H1 (cell line): ENCODE measurements at places on chromosomes 7 and 10.

DNA sequence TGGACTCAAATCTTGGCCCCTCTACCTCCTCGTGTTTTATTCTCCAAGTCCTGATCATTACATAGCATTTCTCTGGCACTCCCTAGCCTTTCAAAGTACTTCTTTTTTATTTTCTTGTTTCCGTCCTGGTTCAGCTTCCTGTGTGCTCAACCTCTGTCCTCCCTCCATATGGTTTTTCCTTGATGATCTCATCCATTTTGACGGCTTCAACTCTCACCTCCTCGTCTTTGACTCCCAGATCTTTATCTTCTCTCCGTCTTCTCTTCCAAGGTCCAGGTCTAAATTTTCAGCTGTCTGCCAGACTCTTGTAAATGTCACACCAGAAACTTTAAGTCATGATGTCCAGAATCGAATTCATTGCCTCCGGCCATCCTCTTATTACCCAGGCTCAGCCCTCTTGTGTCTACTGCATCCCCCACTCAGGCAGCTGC is 23.3 kb upstream of the GFRA1 start:
- no peaks in the 10 kb centered on the region for H3K36me3 ChIP-seq
- H3K4me1 ChIP-seq = no peaks in the 10 kb centered on the region
- H3K27ac ChIP-seq = no peak overlapping the region
- no peak overlapping the region for H3K4me3 ChIP-seq
- H3K27me3 ChIP-seq = no peaks in the 10 kb centered on the region
- no peak for DNase-seq

- no peaks in the 10 kb centered on the region for H3K27me3 ChIP-seq
- H3K4me3 ChIP-seq = no peak overlapping the region
- no peaks in the 10 kb centered on the region for H3K36me3 ChIP-seq
- no peak overlapping the region for H3K27ac ChIP-seq
- no peaks in the 10 kb centered on the region for H3K4me1 ChIP-seq
- DNase-seq = no peak
These were observed 2.5 kb downstream of the P4HA1 start for GRCh38 chr10:73093922-73094850.

DNA sequence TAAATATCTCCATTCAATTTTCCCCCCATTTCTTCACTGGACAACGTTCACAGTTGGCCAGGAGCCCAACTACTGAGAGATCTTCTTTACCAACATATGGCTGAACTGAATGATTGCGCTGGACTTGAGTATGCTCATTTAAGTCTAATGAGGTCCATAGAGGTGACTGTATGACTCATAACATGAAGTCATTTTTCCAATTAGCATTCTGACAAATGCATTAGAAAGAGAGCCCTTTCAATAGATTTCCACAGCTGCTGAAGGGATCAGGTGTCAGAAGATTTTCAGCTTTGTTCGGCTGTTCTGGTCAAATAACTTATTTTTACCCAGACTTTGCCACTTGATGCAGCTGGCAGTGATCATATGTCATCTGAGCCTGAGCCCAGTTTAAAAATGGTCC is 438.0 kb downstream of the ETV1 start:
- no peak for DNase-seq
- H3K27ac ChIP-seq = no peak overlapping the region
- no peaks in the 10 kb centered on the region for H3K36me3 ChIP-seq
- no peak overlapping the region for H3K4me3 ChIP-seq
- H3K27me3 ChIP-seq = no peaks in the 10 kb centered on the region

GRCh38 chr7:130488392-130489139 is 3.3 kb upstream of the MEST start:
- H3K27ac ChIP-seq = no peak overlapping the region
- no peaks in the 10 kb centered on the region for H3K27me3 ChIP-seq
- H3K36me3 ChIP-seq = no peaks in the 10 kb centered on the region

GRCh38 chr7:14937581-14937980 is 35.0 kb upstream of the DGKB start:
- no peak for DNase-seq
- H3K4me1 ChIP-seq = no peaks in the 10 kb centered on the region
- H3K36me3 ChIP-seq = no peaks in the 10 kb centered on the region
- no peak overlapping the region for H3K4me3 ChIP-seq
- H3K27ac ChIP-seq = no peak overlapping the region

GRCh38 chr10:48523820-48524758 is 80.8 kb downstream of the ARHGAP22 start:
- no peak overlapping the region for H3K27ac ChIP-seq
- peak overlapping the region; percentile 74 for H3K4me3 ChIP-seq
- no peaks in the 10 kb centered on the region for H3K27me3 ChIP-seq
- DNase-seq = no peak

GRCh38 chr10:80708808-80709207 is 171.1 kb downstream of the SH2D4B start:
- H3K27me3 ChIP-seq = no peaks in the 10 kb centered on the region
- no peaks in the 10 kb centered on the region for H3K4me1 ChIP-seq
- H3K4me3 ChIP-seq = no peak overlapping the region

DNA sequence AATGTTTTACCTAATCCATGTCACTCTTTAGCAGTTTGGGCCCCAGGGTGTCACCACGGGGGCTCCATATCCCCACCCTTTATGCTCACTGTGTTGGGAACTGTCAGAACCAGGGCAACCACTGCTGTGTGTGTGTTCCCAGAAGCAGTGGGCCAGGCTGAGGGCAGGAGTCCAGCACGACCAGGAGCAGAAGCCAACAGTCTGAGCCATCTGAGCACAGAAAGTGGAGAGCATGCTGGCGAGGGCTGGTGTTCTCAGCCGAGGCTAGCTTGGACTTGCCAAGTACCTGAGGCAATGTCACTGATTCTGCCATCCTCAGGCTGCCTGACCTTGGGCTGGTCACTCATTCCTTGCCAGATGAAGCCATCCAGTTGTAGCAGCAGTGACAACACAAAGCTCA is 285.0 kb downstream of the BMPER start:
- H3K27ac ChIP-seq = no peak overlapping the region
- H3K36me3 ChIP-seq = no peaks in the 10 kb centered on the region
- DNase-seq = no peak
- no peak overlapping the region for H3K4me3 ChIP-seq
- H3K4me1 ChIP-seq = no peaks in the 10 kb centered on the region

DNA sequence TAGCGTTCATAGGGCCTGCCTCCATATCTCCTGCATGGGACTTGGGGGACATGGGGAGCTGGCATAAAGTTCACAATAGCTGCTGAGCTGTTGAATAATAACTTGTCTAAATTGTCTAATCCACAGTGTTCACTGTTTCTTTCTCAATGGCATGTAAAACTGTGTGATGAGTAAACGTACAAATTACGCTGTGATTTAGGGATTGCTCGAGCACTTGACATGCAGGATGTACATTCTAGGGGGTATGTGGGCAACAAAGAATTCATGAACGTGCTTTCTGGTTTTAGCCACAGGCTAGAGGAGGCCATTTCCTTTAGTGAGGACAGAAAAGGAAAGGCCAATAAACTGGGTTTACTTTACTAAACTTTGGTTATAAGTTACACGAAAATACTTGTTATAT is 534.2 kb upstream of the ZWINT start:
- no peaks in the 10 kb centered on the region for H3K27me3 ChIP-seq
- no peak overlapping the region for H3K4me3 ChIP-seq
- no peak for DNase-seq
- no peaks in the 10 kb centered on the region for H3K36me3 ChIP-seq
- H3K4me1 ChIP-seq = no peaks in the 10 kb centered on the region

DNA sequence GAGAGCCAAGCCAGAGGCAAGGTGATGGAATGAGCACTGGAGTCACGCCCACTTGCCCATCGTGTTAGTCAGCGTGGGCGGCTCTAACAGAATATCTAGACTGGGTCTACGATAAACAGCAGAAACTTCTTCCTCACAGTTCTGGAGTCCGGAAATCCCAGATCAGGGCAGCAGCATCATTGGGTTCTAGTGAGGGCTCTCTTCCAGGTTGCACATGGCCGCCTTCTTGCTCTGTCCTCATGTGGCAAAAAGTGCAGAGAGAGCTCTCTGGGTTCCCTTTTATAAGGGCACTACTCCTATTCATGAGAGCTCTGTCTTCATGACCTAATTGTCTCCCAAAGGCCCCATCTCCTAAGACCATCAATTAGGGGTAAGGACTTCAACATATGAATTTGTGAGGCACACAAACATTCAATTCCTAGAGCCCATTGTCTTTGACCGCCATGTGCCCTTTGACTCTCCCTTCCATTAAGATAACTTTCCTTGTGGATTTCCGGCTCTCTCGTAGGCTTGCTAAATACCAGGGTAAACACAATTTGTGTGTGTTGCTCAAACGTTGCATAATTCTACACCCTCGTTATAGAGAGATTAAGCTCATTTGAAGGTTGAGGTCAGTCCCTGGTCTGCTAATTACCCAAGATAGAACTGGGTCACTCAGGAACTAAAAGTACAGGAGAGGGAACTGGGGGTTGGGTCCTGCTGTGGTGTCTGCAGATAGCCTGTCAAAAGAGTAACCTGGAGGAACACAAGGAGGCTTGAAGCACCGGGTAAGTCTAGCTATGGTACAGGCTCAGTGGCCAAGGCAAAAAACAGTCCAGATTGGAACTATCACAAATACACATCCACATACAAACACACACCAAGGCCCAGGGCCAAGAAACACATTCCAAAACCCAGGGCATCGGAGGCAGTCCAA is 28.7 kb upstream of the USP6NL start:
- H3K36me3 ChIP-seq = no peaks in the 10 kb centered on the region
- no peak overlapping the region for H3K4me3 ChIP-seq
- no peaks in the 10 kb centered on the region for H3K4me1 ChIP-seq
- DNase-seq = no peak
- H3K27ac ChIP-seq = no peak overlapping the region

- H3K27me3 ChIP-seq = no peaks in the 10 kb centered on the region
- H3K36me3 ChIP-seq = no peaks in the 10 kb centered on the region
- no peak overlapping the region for H3K4me3 ChIP-seq
- no peaks in the 10 kb centered on the region for H3K4me1 ChIP-seq
These were observed 48.1 kb downstream of the WIPF3 start for GRCh38 chr7:29854257-29854938.

- no peaks in the 10 kb centered on the region for H3K4me1 ChIP-seq
- H3K27ac ChIP-seq = no peak overlapping the region
- H3K36me3 ChIP-seq = no peaks in the 10 kb centered on the region
These were observed 149.6 kb downstream of the BUB3 start for GRCh38 chr10:123303581-123304337.

- no peak for DNase-seq
- H3K4me1 ChIP-seq = no peaks in the 10 kb centered on the region
- H3K27ac ChIP-seq = no peak overlapping the region
- H3K36me3 ChIP-seq = no peaks in the 10 kb centered on the region
These were observed 82.7 kb downstream of the GLRX3 start for GRCh38 chr10:130218936-130219335.

DNA sequence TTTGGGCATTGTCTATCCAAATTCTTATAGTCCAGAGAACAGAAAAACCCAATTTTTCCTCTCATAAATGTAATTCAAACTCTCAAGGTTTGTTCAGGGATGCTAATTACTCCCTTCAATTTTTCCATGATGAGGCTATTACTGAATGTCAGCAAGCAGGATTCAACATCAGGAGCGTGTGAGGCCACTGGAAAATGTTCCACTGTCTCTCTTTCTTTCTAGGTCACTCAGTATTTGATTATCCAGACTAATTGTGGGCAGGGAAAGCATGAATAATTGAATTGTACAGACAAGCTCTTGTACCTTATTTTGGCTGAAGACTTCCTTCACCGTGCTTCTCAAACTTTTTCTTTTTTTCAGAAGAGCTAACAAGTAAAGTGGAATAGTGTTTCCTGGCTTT is 30.7 kb downstream of the THNSL1 start:
- H3K27ac ChIP-seq = no peak overlapping the region
- no peak overlapping the region for H3K4me3 ChIP-seq
- no peak for DNase-seq
- H3K36me3 ChIP-seq = no peaks in the 10 kb centered on the region
- H3K4me1 ChIP-seq = no peaks in the 10 kb centered on the region

- no peak overlapping the region for H3K4me3 ChIP-seq
- no peak overlapping the region for H3K27ac ChIP-seq
- H3K27me3 ChIP-seq = 0 out of 2 replicates have a peak, but pooled peaks cover 4% of the 10 kb centered on the region
- peaks cover 9% of the 10 kb centered on the region; the same call in 1 of the 2 replicates for H3K36me3 ChIP-seq
These were observed 19.7 kb downstream of the ZNF783 start for GRCh38 chr7:149281508-149282330.

- no peak overlapping the region for H3K4me3 ChIP-seq
- H3K4me1 ChIP-seq = no peaks in the 10 kb centered on the region
- H3K27ac ChIP-seq = no peak overlapping the region
- no peaks in the 10 kb centered on the region for H3K27me3 ChIP-seq
- no peaks in the 10 kb centered on the region for H3K36me3 ChIP-seq
These were observed 5.2 kb upstream of the NUPR2 start for GRCh38 chr7:56121440-56121839.

GRCh38 chr10:33833566-33833965 is 499.1 kb upstream of the NRP1 start:
- DNase-seq = no peak
- H3K36me3 ChIP-seq = no peaks in the 10 kb centered on the region
- H3K27ac ChIP-seq = no peak overlapping the region
- H3K4me1 ChIP-seq = no peaks in the 10 kb centered on the region
- no peak overlapping the region for H3K4me3 ChIP-seq
- no peaks in the 10 kb centered on the region for H3K27me3 ChIP-seq

DNA sequence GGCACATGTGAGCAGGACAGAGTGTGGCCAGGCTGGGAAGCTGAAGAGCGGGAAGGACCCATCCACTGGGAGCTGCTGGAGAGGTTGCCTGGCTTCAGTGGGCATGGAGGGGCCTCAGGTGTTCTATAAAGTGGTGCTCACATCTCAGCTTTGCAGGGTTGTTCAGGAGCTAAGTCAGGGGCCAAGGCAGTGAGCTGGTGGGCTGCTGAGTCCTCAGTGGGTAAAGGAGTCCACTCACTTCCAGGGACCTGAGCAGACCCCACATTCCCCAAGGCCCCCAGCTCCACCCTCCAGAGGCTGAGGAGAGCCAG is 28.8 kb upstream of the C10orf53 start:
- no peak overlapping the region for H3K4me3 ChIP-seq
- no peak for DNase-seq
- H3K4me1 ChIP-seq = peaks cover 4% of the 10 kb centered on the region
- H3K27ac ChIP-seq = no peak overlapping the region

GRCh38 chr7:274266-274665 is 15.7 kb upstream of the FOXL3 start:
- H3K4me1 ChIP-seq = no peaks in the 10 kb centered on the region
- H3K36me3 ChIP-seq = no peaks in the 10 kb centered on the region
- no peaks in the 10 kb centered on the region for H3K27me3 ChIP-seq

DNA sequence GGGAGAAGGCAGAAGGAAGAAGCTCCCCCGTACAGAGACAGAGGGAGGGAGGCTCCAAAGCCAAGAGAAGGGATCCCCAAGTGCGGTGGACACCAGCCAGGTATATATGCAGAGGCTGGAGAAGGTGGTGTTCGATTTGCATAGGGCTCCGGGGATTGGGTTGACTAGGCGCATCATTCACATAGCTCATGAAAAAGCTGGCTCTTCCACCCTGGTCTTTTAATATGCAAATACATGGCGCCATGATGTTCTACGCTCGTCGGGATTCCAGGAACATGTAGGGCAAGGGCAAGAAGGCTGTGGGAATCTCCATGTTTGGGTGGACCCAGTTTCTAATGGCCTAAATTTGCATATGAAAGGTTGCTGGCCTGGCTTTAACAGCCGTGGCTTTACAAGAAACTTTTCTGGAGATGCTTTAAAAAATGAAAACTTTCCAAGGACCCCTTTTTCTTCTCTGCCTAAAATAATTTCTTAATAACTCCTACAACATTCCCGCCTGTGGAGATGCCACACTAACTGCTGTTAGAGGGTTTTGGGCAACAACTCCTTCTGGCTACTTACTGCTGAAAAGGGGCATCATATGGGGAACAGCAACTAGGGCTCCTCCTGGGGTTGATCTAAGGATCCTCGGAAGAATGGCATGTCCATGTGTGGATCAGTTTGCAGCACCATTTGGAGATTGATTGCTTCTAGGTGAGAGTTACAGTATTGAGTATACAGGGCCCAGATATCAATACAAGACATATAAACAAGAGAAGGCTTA is 28.3 kb downstream of the C1GALT1 start:
- H3K4me3 ChIP-seq = peak overlapping the region; percentile 53
- H3K27ac ChIP-seq = peak overlapping the region; percentile 91
- peaks cover 37% of the 10 kb centered on the region for H3K4me1 ChIP-seq
